ENCODE measurements at places on chromosomes 7 and 10.
A peak's percentile ranks its signal among the peaks of the same experiment; 100 is the strongest.

GRCh38 chr7:149495785-149496641 lies 1.6 kb downstream of the ZNF746 start:
- peak; percentile 24 for DNase-seq

GRCh38 chr10:86250399-86250798 lies 116.2 kb downstream of the GRID1 start:
- DNase-seq, result no peak

DNA sequence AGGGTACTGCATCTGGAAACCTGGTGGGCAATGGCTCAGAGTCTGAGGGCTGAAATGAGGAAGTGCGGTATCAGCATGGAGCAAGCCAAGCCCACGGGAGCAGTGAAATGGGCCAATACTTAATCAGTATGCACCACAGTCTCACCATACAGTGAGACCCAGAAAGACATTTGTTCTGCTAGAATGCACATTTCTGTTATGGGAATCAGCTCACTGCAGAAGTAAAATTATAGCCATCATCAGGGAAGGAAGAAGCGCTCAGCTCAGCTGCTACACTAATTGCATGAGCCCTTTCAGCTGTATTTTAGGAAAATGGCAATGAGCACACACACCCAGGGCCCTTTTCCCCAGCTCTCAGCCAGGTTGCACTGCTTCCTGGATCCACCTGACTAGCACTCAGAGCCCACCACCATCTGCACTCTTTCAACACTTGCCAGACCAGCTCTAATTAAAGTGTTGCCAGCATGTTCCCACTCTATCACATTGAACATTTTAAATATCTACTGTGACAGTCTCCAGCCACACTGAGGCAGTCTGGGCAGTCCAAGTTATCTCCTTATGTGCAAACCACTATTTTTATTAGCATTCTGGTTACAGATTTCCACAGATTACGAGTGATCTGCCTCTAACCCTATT lies 44.2 kb upstream of the PIK3AP1 start:
- DNase-seq, result peak; percentile 36

GRCh38 chr10:49596836-49597235 lies 13.3 kb upstream of the SLC18A3 start:
- no peak for DNase-seq

- no peak for DNase-seq
Observed at GRCh38 chr7:6167004-6167551, 105.3 kb downstream of the CYTH3 start.

DNA sequence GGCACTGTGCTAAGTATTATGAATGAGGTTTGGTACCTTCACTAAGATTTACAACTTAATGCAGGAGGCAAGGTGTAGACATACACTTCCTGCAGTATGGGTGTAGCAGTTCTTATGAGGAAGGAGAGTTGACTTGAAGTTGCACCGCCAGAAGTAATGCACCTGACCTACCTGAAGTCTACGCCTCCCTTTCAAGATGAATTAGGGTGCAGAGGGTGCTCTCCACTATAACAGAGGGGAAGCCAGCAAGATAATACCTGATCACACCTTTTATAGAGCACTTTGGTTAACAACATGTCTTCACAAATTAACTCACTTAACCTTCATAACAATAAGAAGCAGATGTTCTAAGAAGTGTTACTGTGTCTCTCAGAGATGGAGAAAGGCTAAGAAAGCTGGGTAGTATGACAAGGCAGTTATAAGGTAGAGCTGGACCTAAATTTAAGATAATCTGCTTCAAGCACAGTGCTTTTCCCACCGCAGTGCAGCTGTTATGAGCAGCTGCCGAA lies 552 bp upstream of the RAB18 start:
- DNase-seq, result no peak

- DNase-seq, result no peak
Observed at GRCh38 chr10:101995451-101996063, 60.4 kb downstream of the ARMH3 start.

DNA sequence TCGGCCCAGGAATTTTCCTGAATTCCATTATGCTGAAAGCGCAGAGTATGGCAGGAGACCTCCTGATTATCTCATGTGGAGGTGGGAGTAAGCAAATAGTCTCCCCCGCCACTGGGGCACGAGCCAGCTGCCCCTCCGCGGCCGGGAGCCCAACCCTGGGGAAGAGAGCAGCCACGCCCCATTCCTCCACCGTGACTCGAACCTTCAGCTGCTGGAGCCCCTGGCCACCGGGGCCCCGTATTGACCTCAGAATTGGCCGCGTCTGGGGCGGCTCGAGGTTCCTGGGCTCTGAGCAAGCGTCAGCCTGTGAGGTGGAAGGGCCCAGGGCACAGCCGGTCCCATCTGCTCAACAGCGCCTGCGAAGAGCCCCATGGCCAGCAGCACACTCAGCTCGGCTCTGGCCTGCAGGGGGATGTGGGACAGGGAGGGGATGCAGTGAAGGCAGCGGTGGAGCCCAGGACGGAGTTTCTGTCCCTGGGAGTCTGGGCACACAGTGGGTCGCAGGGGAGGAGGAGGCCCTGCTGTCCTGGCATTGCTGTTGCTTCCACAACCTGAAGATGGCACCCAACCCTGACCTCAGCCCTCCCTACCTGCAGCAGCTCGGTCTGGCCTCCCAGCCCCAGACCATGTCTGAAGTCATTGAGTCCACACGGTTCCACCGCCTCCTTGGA lies 97.8 kb downstream of the CHST15 start:
- DNase-seq, result peak; percentile 39

GRCh38 chr10:25232204-25232603 lies 57.4 kb downstream of the GPR158 start:
- no peak for DNase-seq

Measured in inflammatory macrophage treated with lipopolysaccharide for 1 hour (primary cell).